Naive B cell (primary cell): ENCODE measurements at places on chromosomes 13 and 19. TPM values are rescaled to one million over a fixed set of nuclear protein-coding genes. Genes with fewer than 3 reads are reported as not detected.

GRCh38 chr13:75855847-75856246 lies 219.7 kb downstream of the LMO7 start:
- no peak for DNase-seq
- no peak overlapping the region for H3K4me3 ChIP-seq
- H3K27me3 ChIP-seq = no peaks in the 10 kb centered on the region
- H3K27ac ChIP-seq = no peak overlapping the region
- peaks cover 14% of the 10 kb centered on the region for H3K36me3 ChIP-seq
- H3K4me1 ChIP-seq = no peaks in the 10 kb centered on the region

GRCh38 chr13:39783051-39783450 lies 127.6 kb downstream of the COG6 start:
- no peak overlapping the region for H3K4me3 ChIP-seq
- H3K36me3 ChIP-seq = no peaks in the 10 kb centered on the region
- no peaks in the 10 kb centered on the region for H3K4me1 ChIP-seq
- no peaks in the 10 kb centered on the region for H3K27me3 ChIP-seq
- H3K27ac ChIP-seq = no peak overlapping the region

DNA sequence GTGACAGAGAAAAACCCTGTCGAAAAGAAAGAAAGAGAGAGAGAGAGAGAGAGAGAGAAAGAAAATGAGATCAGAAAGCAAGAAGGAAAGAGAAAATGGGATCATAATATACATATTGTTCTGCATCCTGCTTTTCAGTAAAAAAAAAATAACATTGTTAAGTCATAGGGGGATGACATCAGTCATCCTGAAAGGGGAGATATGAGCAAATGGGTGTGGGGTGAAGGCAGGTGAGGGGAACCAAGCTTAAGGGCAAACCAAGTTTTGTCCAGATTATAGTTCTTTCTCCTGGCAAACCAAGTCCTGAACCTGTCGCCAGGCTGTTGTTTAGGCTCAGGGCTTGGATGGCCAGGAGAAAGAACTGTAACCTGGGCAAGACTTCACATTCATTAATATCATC lies 92.6 kb upstream of the TMTC4 start:
- no peaks in the 10 kb centered on the region for H3K27me3 ChIP-seq
- DNase-seq = no peak
- H3K27ac ChIP-seq = no peak overlapping the region
- no peaks in the 10 kb centered on the region for H3K4me1 ChIP-seq

DNA sequence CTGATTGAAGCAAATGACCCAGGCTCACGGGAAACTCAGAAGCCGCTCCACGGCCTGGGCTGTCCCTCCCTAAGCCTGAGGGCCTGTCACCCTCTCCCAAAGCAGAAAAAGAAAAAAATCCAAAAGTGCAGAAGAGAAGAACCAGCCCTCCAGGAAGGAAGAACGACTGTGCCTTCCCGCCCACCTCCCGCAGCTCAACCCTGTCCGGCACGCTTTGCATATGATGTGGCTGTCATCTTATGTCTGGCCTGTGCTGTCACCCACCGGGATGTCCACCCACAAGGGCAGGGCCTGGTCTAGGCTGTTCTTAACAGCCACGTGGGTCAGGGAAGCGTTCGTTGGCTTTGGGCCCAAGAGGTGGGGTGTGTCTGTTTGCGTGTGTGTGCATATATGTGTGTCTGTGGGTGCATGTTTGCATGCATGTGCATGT lies 13.7 kb downstream of the ZBTB7A start:
- no peaks in the 10 kb centered on the region for H3K27me3 ChIP-seq
- no peak for DNase-seq
- no peak overlapping the region for H3K4me3 ChIP-seq
- H3K36me3 ChIP-seq = peaks cover 10% of the 10 kb centered on the region

Gene TMEM150B
- polyA plus RNA-seq = not detected

Gene IFI30
- polyA plus RNA-seq = 107 TPM

DNA sequence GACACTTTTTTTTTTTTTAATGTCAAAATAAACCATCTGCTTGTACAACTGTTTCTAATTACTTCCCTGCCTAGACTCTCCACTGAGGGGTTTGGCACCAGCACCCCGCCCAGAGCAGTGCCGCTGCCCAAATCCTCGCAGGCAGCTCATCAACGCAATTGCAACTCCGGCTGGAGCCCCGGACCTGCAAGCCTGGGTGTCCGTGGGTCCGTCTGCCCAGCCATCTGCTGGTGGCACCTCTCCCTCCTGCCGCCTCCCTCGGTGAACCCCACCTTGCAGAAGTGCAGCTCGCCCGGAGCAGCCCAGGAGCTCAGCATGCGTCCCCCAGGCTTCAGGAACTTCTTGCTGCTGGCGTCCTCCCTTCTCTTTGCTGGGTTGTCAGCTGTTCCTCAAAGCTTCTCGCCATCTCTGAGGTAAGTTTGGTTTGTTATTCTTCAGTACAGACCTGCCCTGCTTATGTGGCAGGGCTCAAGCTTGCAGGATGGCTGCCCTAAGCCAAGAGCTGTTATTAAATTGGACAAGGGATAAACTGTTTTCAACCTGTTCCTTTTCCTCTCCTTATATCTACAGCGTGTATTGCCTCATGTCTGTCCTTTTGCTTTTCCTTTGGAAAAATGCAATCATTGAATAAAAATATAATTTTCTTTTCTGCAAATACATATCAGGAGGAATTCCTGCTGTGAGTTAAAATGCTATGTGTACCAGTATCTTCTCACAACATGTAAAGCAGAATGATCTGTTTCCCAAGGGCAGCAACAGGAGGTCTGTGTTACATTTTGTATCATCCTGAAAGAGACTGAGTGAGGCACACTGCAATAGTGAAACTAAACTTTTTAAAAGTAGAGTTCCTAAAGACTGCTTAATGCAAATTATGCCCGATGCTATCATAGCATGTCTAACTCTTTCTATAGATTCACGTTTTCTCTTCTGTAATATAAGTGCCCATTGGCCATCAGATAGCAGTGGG lies at the start of gene ITGBL1:
TSS of gene ITGBL1 (plus strand) at position 157 of the 967 bp plus-strand sequence. CDS start at position 316, 159 bp downstream.
- no peak for DNase-seq
- peaks cover 19% of the 10 kb centered on the region for H3K27me3 ChIP-seq
- H3K4me3 ChIP-seq = no peak within 1 kb of the TSS
- H3K36me3 ChIP-seq = no peaks in the 10 kb centered on the region
- H3K4me1 ChIP-seq = no peaks in the 10 kb centered on the region
- no peak within 1 kb of the TSS for H3K27ac ChIP-seq

Gene SLC25A23
- polyA plus RNA-seq = 1.4 TPM

Gene ZNF439
- 9.4 TPM for polyA plus RNA-seq

GRCh38 chr19:4373601-4374497 lies 26.5 kb downstream of the SH3GL1 start:
- H3K27me3 ChIP-seq = no peaks in the 10 kb centered on the region
- H3K4me1 ChIP-seq = peaks cover 80% of the 10 kb centered on the region
- peak overlapping the region; percentile 79 for H3K4me3 ChIP-seq
- H3K27ac ChIP-seq = peak overlapping the region; percentile 79
- no peaks in the 10 kb centered on the region for H3K36me3 ChIP-seq

- H3K27me3 ChIP-seq = no peaks in the 10 kb centered on the region
- H3K4me3 ChIP-seq = no peak overlapping the region
- peaks cover 7% of the 10 kb centered on the region for H3K36me3 ChIP-seq
- H3K27ac ChIP-seq = no peak overlapping the region
- no peak for DNase-seq
These were observed 94.0 kb upstream of the SLC15A1 start for GRCh38 chr13:98846521-98846920.

DNA sequence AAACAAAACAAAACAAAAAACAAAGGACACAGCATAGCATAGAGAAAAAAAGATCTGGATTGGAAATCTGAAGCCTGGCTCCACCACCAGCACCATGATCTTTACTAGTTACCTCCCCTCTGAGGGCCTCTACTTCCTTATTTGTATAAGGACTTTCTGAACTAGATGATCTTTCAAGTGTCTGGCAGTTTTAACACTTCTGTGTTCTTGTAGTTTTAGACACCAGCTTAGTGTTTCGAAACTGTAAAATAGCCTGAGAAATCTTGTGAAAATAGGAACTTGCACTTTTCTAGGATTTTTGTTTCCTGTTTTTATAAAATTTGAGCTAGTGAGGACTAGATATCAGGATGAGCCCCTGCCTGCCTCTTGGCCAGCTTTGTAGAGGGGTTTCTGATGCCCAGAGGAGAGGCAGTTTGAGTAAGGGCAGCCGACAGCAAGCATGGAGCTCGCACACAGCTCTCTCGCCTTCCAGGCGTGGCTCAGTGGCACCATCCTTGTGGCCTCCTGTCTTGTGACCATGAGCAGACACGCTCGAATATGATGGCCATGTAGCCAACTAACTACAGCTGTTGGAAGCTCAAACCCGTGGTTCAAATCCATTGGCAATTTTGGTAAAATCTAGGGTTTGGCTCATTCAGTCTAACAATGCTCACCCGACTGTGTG lies 319.0 kb downstream of the KCNRG start:
- peak overlapping the region; percentile 56 for H3K4me3 ChIP-seq
- H3K4me1 ChIP-seq = peaks cover 4% of the 10 kb centered on the region
- no peak overlapping the region for H3K27ac ChIP-seq
- H3K36me3 ChIP-seq = no peaks in the 10 kb centered on the region
- H3K27me3 ChIP-seq = no peaks in the 10 kb centered on the region

DNA sequence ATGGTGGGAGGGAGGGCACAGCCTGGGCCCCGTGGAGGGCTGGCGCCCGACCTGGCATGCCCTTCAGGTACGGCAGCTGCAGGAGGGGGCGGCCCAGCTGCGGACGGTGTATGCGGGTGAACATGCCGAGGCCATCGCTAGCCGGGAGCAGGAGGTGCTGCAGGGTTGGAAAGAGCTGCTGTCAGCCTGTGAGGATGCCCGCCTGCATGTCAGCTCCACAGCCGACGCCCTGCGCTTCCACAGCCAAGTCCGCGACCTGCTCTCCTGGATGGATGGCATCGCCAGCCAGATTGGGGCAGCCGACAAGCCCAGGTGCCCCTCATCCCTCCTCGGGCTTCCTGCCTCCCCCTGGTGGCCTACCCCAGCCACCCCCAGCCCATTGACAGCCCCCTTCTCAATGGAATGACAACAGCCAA lies 16.6 kb upstream of the SHKBP1 start:
- no peaks in the 10 kb centered on the region for H3K36me3 ChIP-seq
- no peak overlapping the region for H3K4me3 ChIP-seq
- DNase-seq = no peak

Gene ATP11A
- polyA plus RNA-seq = 23.3 TPM

GRCh38 chr19:58328999-58329398 lies 2.2 kb downstream of the ZSCAN22 start:
- peak; percentile 24 for DNase-seq
- no peak overlapping the region for H3K27ac ChIP-seq
- H3K4me1 ChIP-seq = no peaks in the 10 kb centered on the region
- H3K4me3 ChIP-seq = no peak overlapping the region
- H3K36me3 ChIP-seq = no peaks in the 10 kb centered on the region

Gene PRDX2
- 145 TPM for polyA plus RNA-seq

Gene RNF17
- not detected for polyA plus RNA-seq

DNA sequence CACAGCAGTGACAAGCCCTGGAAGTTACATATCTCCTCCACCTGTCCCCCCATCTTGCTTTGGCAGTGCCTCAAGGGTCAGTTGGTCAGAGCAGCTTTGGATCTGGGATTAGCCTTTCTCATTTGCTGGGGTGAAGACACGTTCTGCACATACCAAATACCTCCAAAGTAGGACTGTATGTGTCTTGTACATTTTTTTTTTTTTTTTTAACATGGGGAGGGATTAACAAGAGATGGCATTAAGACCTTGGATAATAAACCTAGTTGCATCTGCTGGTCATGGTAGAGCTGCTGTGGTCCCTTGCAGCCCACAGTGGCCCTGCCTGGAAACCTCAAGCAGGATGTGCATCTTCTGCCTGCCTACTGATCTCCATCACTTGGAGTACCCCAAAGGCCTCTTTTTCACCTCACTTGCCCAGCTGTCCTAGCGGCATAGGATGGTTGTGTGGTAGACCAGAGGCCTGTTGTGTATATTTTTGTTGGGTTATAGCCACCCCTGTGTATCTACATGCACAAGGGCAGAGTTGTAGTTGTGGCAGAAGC lies 2.5 kb downstream of the RPS19 start:
- H3K36me3 ChIP-seq = peaks cover 14% of the 10 kb centered on the region
- peak overlapping the region; percentile 85 for H3K4me3 ChIP-seq
- H3K4me1 ChIP-seq = peaks cover 74% of the 10 kb centered on the region
- peak overlapping the region; percentile 37 for H3K27ac ChIP-seq

GRCh38 chr19:11405846-11406643 lies 13.1 kb downstream of the RGL3 start:
- H3K4me1 ChIP-seq = no peaks in the 10 kb centered on the region
- no peak overlapping the region for H3K27ac ChIP-seq
- H3K36me3 ChIP-seq = no peaks in the 10 kb centered on the region

Gene SSC5D
- 0.09 TPM for polyA plus RNA-seq

DNA sequence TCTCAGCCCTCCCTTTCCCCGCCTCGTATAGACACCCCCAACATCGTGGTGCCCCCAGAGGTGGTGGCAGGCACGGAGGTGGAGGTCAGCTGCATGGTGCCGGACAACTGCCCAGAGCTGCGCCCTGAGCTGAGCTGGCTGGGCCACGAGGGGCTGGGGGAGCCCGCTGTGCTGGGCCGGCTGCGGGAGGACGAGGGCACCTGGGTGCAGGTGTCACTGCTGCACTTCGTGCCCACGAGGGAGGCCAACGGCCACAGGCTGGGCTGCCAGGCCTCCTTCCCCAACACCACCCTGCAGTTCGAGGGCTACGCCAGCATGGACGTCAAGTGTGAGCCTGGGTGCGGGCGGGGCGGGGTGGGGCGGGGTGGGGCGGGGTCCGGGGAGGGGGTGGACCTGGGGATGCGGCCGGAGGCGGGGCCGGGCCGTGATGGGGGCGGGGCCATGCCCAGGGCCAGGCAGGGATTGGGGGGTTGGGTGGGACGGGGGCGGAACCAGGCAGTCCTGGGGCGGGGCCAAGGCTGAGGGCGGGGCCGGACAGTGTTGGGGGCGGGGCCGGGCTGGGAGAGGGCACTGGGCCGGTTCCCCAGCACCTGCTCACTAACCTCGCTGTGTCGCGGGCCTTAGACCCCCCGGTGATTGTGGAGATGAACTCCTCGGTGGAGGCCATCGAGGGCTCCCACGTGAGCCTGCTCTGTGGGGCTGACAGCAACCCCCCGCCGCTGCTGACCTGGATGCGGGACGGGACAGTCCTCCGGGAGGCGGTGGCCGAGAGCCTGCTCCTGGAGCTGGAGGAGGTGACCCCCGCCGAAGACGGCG lies 7.8 kb downstream of the MAG start:
- no peak overlapping the region for H3K27ac ChIP-seq
- H3K4me3 ChIP-seq = no peak overlapping the region

DNA sequence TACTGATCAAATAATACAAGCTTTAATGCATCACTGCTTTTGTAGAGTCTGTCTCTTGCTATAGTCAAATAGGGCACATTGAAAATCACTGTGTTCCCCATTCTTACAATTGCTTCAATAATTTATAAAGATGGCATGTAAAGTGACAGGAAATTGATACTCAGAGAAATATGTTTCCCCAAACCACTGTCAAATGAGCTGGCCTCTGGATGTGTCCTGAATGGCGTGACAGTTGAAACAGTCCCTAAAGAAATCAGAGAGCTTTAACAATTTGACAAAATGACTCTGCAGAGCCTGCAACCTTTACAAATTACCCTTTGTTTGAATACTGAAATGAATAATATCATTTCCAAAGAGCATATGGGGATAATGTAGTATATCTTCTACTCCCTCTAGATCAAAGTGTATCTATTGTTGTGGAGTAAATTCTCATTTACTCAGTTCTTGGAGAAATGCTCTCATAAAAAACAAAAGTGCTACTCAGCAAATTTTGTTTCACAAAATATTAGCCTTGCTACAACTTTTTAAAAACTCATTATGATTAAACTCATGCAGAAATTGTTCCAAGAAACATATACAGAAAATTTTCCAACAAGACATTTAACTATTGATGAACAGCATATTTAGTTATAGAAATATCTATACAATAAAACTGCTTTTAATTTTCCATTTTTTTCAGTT lies 763.2 kb upstream of the SPRY2 start:
- H3K4me1 ChIP-seq = no peaks in the 10 kb centered on the region
- no peaks in the 10 kb centered on the region for H3K27me3 ChIP-seq
- no peaks in the 10 kb centered on the region for H3K36me3 ChIP-seq
- DNase-seq = no peak
